GM12865 (cell line): ENCODE measurements at places on chromosomes 6 and 20.
A peak's percentile ranks its signal among the peaks of the same experiment; 100 is the strongest.

GRCh38 chr20:18055261-18055660, 2.5 kb downstream of the OVOL2 start:
- DNase-seq: no peak

- no peak for DNase-seq
Observed at GRCh38 chr20:58989196-58989595, 8.1 kb downstream of the NELFCD start.

GRCh38 chr6:44800171-44800783, 412.8 kb downstream of the CDC5L start:
- DNase-seq: no peak

DNA sequence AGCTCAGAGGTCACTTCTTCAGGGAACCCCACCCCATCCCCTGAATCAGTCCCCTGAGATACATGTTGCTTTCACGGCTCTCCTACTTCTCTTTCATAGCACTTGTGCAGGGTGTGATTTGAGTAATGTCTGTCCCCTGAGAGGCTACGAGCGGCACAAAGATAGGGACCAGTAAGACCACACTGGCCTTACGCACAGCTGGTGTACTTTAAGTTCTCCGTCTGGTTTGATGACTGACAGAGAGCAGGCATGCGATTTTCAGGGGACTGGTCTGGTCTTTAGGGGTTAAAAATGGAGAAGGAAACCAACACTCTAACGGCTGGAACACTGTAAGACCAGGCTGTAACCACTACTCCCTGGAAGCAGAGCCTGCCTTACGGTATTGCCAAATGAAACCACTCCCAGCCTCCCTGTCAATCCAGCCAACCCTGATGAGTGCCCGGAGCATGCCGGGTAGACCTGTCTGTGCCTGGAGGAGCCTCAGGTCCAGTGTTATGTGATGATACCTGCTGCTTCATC, 47.1 kb downstream of the ELMO2 start:
- DNase-seq: peak; percentile 87

DNA sequence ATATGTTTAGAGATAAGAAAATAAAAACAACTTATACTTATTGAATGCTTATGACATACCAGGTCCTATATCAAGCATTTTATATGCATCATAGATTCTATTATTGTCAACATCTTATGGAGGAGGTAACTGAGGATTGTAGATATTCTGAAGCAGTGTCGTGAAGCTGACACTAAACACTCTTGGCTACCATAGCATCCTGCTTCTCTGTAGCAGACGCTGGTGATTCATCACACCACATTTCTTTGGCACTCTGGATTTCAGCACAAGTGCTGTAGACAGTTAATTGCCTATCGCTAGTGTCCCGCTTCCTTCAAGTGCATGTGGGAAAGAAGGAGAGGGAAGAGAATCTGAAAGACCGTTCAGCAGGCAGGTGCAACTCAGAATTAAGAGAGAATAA, 317.1 kb downstream of the PLCB1 start:
- DNase-seq: no peak

- peak; percentile 65 for DNase-seq
Observed at GRCh38 chr6:132405143-132405915, 4.1 kb upstream of the MOXD1 start.

GRCh38 chr6:20318851-20319387, 82.8 kb upstream of the E2F3 start:
- DNase-seq: no peak

DNA sequence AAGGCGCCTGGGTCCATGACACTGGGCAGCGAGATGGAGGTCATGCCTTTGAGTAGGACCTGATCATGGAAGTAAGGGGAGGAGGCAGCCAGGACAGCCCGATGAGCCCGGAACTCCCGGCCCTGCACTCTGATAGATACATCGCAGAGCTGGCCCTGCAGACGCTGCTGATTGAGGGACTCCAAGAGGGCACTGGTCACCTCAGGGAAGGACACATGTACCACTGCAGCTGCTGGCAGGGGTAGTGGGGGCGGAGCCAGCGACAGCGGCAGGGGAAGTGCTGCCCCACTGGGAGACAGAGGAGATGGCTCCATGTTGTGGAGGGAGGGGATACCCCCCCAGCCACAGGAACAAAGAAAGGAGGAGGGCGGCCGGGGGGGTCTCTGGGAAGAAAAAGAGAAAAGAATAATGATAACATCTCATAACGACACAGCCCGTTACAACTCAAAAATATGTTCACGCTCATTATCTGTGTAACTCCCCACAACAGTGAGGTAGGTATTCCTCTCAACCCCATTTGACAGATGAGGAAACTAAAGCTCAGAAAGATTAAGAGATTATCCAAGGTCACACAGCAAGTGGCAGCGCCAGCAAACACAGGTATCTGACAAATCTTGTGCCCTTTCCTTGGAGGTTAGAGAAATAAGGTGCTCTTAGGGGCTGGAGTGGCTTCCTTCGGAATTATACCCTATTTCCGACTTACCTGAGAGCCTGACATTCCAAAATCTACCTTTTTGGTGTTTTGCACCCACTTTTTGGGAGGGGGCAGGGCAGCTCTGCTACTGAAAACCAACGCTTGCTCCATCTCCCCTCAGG, 733 bp downstream of the ZBTB22 start:
- DNase-seq: no peak

DNA sequence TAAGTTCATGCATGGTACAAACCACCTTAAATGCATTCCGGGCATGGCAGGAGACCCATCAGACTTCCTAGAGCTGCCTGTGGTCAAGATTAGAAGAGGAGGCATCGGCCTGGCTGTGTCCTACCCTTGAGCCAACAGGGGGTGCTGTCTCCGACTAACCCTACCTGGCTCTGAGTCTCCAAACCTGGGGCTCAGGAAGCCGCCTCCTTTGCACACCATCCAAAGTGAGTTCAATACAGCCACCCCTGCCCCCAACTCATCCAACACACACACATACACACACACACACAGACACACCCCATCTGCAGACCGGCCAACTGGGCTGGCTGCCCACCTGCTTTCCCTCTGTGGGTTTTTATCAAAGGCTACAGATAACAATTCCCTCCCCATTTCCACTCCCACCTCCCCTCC, 77.0 kb downstream of the JPH2 start:
- no peak for DNase-seq

- no peak for DNase-seq
Observed at GRCh38 chr20:48698507-48699267, 129.1 kb downstream of the PREX1 start.

- peak; percentile 36 for DNase-seq
Observed at GRCh38 chr6:105817370-105817769, 268.8 kb upstream of the PRDM1 start.

- no peak for DNase-seq
Observed at GRCh38 chr6:70616728-70617260, 50.1 kb downstream of the SDHAF4 start.

DNA sequence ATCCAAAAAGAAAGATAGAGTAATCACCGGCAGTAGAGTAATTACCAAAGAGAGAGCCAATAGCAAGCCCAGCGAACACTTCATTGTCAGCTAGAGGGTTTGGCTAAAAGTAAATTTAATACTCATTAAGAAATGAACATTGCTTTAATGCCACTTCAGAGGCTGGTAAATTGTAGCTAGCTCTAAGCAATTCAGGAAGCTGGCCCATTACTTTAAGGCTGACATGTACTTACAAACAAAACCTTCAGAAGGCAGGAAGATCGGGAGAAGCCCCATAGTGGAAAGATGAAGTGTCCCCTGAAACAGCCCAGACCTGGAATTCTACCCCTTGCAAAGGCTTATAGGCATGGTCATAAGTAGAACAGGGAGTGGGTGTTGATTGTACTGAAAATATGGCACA, 396.6 kb upstream of the ID4 start:
- DNase-seq: no peak

- DNase-seq: no peak
Observed at GRCh38 chr6:35413911-35414310, 38.2 kb upstream of the FANCE start.

GRCh38 chr20:62784497-62784896, 11.8 kb upstream of the MRGBP start:
- no peak for DNase-seq

DNA sequence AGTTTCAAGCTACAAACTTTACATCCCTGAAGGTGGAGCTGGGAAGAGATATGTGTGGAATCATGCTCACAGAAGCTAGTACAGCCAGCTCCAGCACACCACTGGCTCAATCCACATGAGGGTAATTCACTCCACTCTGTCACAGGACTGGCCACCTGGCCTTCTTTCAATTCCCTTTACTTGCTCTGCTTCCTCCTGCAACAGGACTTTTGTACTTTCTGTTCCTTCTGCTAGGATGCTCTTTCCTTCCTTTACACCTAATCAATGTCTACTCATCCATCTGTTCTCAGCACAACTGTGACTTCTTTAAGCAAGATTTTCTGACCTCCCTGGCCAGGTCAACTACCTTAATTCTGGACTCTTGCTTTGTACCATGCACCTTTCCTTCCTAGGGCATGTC, 39.4 kb upstream of the MYB start:
- DNase-seq: peak; percentile 50

- DNase-seq: no peak
Observed at GRCh38 chr6:108009894-108010293, 51.9 kb upstream of the SEC63 start.

- DNase-seq: no peak
Observed at GRCh38 chr6:135141182-135141581, 39.9 kb upstream of the MYB start.

- DNase-seq: no peak
Observed at GRCh38 chr6:138422861-138423260, 18.8 kb downstream of the HEBP2 start.

GRCh38 chr6:56238352-56238751, 9.0 kb downstream of the COL21A1 start:
- DNase-seq: no peak

- DNase-seq: no peak
Observed at GRCh38 chr20:60993433-60994044, 258.5 kb upstream of the CDH4 start.

DNA sequence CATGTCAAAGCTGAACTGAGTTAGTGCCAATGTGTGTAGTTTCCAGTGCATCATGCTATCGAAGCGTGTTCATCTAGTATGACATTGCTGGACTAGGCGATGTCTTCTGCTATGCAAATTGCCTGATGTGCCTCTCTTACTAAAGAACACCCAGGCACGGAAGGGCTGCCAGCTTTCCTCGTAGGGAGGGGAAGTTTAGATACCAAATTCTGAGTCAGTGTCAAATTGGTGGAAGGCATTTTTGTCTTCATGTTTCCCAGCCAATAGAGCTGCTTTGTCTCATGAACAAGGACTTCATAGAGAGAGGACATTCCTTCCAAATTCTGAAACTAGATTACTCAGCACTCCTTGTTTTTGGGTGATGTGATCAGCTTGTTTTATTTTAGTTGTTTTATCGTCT, 320.1 kb downstream of the BTBD3 start:
- DNase-seq: no peak

DNA sequence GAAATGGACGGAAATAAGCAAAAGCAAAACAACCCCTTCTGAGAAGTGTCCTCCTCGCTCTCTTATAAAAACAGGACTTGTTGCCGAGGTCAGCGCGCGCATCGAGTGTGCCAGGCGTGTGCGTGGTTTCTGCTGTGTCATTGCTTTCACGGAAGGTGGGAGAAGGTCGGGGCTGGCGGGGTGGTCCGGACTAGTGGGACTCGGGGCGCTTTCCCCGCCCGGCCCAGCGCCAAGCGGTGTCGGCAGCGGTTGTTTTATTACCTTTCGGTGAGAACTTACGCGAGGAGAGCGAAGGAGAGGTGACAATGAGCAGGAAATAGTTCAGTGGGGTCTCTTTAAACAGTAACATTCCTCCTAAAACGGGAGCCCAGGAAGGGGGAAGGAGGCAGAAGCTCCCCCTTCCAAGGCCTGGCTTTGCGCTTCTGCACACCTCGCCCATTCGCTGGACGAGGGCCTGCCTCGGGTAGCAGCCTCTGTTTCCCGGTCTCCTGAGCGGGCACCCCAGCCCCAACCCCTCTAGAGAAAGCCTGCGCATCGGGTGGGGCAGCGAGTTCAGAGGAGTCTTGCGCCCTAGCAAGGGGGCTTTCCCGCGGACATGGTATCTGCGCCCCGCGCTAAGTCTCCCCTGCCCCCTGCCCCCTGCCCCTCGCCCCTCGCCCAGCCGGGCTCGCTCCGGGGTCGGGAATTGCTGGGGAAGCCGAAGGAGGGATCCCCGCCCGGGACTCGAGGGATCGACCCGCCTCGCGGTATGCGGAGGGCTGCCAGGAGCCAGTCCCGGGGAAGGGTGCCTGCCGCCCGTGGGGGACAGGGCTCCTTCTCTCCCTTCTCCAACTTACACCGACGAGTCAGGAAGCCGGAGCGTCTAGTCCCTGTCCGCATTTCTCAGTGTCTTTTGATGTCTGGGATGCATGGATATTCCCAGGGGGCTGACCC, 1.2 kb upstream of the TBXT start:
- peak; percentile 45 for DNase-seq

DNA sequence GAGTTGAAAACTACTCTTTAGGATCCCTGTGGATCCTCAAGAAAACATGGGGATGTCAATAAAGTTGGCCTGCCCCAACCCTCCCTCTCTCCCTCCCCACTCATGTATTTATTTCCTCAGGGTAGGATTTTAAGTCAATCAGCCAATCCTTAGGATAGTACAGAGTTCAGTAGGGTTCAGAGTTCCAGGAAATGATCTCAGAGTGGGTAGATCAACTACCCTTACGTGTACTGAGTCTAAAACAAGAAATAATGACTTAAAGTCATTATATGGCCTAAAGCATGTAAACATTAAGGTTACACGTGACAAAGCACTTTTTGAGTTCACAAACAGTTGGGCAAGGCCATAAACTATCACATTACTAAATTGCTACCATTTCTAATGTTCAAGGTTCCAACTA, 47.2 kb upstream of the REV3L start:
- no peak for DNase-seq

- peak; percentile 93 for DNase-seq
Observed at GRCh38 chr6:7073821-7074525, 33.8 kb upstream of the RREB1 start.

GRCh38 chr20:227439-228105, 514 bp downstream of the DEFB129 start:
- DNase-seq: no peak

DNA sequence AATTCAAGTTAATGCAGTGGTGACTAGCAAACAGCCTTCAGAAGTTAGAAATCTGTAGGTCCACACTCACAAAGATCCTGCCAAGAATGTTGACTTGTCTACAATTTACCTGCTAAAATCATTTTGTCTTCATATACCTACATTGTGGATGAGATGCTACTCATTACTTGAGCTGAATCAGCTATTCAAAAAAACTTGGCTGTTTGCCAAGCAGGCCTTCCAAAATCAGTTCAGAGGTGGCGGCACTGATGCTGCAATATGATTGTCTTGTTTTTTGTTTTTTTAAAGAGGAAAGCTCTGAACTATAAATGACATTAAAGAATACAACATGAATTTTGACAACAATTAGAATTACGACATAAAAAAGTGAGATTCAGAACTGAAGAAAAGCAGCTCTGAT, 354.7 kb upstream of the KHDRBS2 start:
- no peak for DNase-seq

DNA sequence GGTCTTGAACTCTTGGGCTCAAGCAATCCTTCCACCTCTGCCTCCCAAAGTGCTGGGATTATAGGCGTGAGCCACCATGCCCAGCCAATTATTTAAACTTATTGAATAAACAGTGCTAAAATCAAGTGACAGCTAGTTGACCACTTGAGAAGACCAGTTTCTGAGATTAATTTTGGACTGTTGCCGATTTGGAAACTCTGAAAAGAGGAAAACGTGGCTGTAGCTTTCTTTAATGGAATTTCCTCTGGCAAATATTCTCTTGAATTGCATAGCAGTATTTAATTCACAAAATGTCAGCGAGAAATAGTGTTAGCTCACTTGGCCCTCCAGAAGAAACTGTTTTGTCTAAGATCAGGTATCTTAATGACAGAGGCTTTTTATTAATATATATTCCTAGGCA, 754.5 kb downstream of the HDGFL1 start:
- DNase-seq: no peak
